ENCODE measurements at places on chromosomes 3 and 15.

DNA sequence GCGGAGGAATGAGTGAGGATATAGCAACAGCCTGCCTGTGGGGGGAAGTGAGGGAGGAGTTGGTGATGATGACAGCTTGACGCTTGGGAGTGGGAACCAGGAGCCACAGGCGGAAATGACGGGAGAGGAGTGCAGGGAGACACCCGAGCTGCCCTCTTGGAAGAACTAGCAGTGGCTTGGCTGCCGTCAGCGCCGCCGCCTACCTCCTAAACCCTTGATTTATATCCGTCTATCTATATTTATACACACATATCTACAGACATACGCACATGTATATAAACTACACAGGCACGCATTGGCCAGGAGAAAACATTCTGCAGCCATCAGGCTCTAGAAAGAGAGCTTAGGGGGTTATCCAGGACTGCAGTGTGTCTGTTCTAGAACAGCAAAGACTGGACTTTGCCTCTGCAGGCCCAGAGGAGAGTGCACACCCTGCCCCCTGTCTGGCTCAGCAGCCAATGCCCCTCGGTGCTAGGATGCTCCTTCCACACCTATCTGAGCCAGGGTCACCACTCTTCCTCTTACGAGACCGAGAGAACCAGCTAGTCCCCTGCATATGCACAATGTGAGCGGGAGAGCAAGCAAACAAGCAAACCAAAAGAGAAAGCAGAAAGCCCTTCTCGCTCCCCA, 45.3 kb upstream of the MAGEF1 start:
- DNase-seq: no peak

GRCh38 chr15:99442252-99442897, 123.4 kb upstream of the MEF2A start:
- DNase-seq: no peak

GRCh38 chr3:54830658-54831057, 97.2 kb downstream of the LRTM1 start:
- DNase-seq: no peak

DNA sequence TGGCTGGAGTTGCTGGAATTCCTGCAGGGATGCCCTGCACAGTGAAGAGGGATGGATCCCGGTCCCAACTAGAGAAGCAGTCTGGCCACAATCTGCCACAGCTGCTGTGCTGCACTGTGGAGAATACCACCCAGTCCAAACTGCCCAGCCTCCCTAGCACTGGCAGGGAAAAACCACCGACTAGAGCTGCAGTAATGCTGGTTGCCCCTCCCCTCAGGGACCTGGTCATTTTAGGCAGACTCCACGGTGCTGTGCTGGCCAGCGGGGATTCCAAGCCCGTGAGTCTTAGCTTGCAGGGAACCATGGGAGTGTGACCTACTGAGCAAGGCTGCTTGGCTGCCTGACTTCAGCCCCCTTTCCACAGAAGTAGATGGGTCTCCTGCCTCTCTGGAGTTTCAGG, 478.0 kb upstream of the ATP11B start:
- no peak for DNase-seq

DNA sequence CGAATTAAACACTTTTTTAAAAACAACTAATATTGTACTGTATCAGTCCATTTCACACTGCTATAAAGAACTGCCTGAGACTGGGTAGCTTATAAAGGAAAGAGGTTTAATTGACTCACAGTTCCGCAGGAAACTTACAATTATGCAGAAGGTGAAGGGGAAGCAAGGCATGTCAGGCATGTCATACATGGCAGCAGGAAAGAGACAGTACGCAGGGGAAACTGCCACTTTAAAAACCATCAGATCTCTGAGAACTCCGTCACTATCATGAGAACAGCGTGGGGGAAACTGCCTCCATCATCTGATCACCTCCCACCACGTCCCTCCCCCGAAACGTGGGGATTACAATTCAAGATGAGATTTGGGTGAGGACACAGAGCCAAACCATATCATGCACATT, 162.8 kb upstream of the TPM1 start:
- DNase-seq: no peak

DNA sequence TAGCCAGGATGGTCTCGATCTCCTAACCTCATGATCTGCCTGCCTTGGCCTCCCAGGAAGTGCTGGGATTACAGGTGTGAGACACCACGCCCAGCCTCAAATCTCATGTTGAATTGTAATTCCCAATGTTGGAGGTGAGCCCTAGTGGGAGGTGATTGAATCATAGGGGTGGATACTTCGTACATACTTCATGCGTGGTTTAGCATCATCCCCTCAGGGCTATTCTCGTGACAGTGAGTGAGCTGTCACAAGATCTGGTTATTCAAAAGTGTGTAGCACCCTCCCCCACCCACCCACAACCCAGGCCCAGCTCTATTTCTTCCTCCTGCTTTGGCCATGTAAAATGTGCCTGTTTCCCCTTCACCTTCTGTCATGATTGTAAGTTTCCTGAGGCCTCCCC, 236.9 kb upstream of the IL12A start:
- DNase-seq: no peak

- no peak for DNase-seq
Measured at GRCh38 chr15:41894251-41894790, 468 bp upstream of the SPTBN5 start.

DNA sequence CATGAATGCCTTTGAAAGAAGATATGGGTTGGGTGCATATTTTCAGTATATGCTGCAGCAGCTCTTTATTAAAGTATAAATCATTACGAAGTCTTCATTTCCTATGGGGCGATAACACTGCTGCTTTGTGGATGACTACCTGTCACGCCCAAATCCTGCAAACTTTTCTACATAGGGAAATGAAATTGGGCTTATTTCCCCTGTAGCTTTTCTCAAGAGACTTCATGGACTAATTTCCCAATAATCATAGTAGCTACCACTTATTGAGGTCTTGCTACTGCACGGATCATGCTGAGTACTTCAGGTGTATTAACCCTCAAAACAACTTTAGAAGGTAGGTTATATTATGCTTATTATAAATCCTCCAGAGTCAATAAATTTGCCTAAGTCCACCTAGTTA, 8.0 kb downstream of the TGFBR2 start:
- no peak for DNase-seq

DNA sequence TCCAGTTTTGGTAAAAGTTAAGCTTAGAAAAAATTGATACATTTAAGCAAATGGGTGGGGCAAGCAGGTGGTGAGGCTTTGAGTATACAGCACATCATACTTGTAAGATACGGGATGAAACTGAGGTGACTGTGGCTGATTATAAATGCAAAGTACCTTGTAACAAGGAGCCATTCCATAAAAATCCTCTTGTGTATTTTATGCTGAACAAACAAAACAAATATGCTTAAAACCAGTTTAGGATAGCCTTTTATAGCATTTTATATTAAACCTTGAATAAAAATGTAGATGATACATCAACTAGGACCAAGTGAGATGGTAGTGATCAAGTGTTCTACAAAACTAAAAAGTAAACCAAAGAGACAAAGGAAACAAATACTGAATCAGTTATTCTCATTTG, 3.4 kb downstream of the PLSCR1 start:
- DNase-seq: no peak

- DNase-seq: no peak
Measured at GRCh38 chr15:85961821-85962220, 117.8 kb upstream of the AGBL1 start.

All from spinal cord (tissue), 10 donors.